SW 1271 (cell line): ENCODE measurements at places on chromosomes 7 and 10.

GRCh38 chr7:140597428-140597949 is 43.1 kb downstream of the DENND2A start:
- no peak for DNase-seq

- DNase-seq: no peak
These were observed 265.6 kb upstream of the TCERG1L start for GRCh38 chr10:131577178-131577555.

DNA sequence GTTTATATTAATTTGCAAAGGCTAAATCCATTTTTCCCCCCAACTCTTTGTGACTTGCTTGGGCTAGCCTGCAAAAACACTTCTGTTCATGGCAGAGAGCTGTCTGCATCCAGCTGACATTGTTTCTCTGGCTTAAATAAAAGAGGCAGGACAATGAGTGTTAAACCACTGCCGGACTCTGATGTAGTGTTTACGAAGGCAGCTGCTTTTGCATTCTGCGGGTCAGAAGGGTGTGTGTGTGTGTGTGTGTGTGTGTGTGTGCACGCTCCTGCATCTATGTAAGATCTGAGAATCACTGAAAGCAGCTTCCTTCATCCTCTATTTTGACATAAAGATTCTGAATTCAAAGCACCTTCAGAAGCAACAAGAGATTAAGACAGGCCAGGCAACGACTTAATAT is 28.3 kb downstream of the NRP1 start:
- DNase-seq: no peak

DNA sequence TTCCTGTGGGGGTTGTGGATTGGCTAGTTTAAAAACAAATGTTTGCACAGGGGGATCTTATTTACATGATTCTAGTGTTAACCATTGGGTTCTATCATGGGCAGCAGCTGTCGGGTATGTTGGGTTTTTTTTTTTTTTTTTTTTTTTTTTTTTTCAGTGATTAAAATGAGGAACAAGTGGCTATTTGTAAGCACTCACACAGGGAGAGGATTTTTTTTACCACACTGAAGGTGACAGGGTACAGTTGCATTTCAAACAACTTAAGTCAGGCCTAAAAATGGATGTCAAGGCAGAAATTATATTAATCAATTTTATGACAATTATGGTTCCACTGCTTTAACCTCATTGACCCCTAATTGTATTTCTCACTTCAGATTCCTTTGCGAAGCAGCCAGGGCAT is 92.8 kb downstream of the CD36 start:
- no peak for DNase-seq

DNA sequence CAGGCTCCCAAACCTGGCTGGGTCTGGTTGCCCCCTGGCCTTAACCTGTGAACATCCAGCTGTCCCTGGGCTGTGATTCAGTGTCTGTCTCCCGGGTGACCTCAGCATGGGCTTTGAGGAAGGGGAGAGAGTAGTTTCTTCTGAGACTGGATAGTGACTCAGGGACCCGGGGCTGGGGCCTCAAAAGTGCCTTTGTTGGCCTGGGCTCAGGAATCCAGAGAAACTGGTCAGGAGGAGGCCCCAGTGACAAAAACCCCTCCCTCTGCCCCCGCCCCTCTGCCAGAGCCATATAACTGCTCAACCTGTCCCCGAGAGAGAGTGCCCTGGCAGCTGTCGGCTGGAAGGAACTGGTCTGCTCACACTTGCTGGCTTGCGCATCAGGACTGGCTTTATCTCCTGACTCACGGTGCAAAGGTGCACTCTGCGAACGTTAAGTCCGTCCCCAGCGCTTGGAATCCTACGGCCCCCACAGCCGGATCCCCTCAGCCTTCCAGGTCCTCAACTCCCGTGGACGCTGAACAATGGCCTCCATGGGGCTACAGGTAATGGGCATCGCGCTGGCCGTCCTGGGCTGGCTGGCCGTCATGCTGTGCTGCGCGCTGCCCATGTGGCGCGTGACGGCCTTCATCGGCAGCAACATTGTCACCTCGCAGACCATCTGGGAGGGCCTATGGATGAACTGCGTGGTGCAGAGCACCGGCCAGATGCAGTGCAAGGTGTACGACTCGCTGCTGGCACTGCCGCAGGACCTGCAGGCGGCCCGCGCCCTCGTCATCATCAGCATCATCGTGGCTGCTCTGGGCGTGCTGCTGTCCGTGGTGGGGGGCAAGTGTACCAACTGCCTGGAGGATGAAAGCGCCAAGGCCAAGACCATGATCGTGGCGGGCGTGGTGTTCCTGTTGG is at the start of gene CLDN4:
CLDN4 (plus strand) TSS at position 316 of the 903 bp plus-strand sequence; CDS start at position 522, 206 bp downstream.
- no peak for DNase-seq

DNA sequence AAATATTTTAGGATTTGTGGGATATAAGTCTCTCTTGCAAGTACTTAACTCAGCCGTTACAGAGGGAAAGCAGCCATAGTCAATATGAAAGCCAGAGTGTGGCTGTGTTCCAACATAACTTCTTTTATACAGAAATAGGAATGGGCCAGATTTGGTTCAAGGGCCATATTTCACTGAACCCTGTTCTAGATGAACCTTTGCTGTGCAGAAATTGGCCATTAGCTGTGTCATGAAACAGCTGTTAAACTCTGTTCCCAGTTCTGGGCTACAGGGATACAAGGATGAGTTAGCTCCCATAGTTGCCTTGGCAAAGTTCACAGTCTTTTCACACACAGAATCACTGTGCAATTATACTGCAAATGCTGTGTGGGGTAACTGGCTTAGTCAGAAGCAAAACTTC is 213.9 kb upstream of the LRRN3 start:
- DNase-seq: no peak

DNA sequence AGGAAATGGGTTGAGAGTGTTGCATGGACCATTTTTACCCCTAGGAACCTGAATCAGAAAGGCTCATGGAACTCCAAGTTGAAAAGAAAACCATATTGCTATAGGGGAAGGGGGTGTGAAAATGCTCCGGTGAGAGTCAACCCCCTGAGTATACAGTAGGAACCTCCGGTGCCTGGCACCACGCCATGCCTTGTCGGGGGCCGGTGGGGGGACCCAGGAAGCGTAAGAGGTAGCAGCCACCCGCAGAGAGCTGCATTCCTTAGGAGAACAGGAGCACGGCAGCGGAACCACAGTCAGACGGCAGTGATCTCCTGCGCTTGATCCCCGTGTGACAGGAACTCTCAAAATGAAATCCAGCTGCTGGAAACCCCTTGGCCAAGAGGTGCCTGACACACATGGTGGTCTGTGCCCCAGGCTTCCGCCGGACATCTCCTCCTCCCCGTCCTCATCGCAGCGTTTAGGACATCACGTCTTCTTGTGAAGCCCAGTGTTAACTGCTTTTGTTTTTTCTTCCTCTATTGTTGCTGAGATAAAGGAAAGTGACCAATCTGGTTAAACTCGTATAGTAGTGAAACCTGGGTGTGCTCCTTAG is 186.8 kb downstream of the CELF2 start:
- DNase-seq: no peak
